ENCODE measurements at places on chromosomes 13 and 19. TPM values are rescaled to one million over a fixed set of nuclear protein-coding genes. Genes with fewer than 3 reads are reported as not detected.
A peak's percentile ranks its signal among the peaks of the same experiment; 100 is the strongest.

DNA sequence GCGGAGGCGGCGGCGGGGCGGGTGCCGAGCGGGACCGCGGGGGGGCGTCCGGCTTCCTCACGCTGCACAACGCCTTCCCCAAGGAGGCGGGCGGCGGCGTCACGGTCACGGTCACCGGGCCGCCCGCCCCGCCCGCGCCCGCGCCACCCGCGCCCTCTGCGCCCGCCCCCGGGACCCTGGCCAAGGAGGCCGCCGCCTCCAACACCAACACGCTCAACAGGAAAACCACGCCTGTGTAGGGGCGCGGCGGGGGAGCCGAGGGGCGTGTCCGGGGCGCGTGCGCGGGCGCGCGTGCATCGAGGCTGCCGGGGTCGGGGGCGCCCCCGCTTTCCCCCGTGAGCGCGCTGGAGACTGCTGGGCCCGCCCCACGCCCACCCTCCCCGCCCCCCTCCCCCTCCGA is 8.8 kb upstream of the CACNG6 start:
- peaks cover 15% of the 10 kb centered on the region for H3K4me1 ChIP-seq
- H3K36me3 ChIP-seq = no peaks in the 10 kb centered on the region
- H3K4me3 ChIP-seq = no peak overlapping the region
- H3K27me3 ChIP-seq = peaks cover 38% of the 10 kb centered on the region

DNA sequence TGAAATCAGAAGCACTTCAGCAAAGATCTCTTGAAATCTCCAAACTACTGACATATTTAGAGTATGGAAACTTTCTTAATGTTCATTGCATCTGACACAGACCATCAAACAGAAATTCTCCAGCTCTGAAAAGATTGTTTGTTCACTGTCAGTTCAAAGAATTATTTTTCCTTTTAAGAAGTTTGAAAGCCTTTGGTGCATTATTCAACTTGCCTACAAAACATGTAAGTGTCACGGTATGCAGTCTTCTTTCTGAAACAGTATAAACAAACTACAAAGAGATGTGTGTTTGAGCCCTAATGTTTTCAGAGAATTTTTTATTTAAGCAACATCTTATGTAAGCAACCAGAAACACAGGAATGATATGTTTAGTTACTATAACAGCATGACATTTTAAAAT is 125.4 kb downstream of the FGF14 start:
- H3K36me3 ChIP-seq = no peaks in the 10 kb centered on the region
- peaks cover 7% of the 10 kb centered on the region for H3K4me1 ChIP-seq
- H3K27ac ChIP-seq = no peak overlapping the region
- H3K27me3 ChIP-seq = peaks cover 8% of the 10 kb centered on the region
- no peak for DNase-seq

DNA sequence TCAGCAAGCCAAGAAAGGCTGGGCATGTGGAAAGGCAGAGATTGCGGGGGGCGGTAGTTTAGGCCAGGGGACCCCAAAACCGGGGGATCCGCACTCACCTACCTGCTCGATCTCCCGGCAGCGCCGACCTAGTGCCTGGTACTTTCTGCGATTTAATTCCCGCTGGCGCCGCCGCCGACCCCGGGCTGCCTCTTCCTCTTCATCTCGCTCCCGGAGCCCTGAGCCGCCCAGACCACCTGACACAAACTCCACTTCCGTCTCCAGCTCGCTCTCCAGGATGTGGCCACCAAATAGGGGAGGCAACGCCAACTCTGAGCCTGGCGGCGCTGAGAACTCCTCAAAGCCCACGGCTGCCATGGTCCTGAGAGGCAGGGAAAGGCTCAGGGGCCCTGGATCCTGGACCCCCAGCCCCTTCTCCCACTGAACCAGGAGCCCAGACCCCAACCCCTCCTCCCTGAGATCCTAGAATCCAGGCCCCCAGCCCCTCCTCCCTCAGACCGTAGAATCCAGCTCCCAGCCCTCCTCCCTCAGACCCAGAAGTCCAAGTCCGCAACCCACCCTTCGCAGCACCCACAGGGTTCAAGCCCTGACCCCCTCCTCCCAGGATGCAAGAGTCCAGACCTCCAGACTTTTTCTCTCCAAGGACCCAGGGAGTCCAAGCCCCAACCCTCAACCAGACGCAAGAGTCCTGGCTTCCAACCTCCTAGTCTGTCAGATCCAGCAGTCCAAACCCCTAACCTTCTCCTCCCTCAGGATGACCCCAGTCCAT is 933 bp downstream of the TFPT start:
- H3K4me1 ChIP-seq = peaks cover 22% of the 10 kb centered on the region
- DNase-seq = no peak
- no peaks in the 10 kb centered on the region for H3K27me3 ChIP-seq
- peak overlapping the region; percentile 84 for H3K4me3 ChIP-seq
- peaks cover 8% of the 10 kb centered on the region for H3K36me3 ChIP-seq

GRCh38 chr13:20988909-20989655 is 72.3 kb downstream of the LATS2 start:
- H3K36me3 ChIP-seq = peaks cover 45% of the 10 kb centered on the region
- H3K27me3 ChIP-seq = no peaks in the 10 kb centered on the region
- no peak overlapping the region for H3K4me3 ChIP-seq
- peaks cover 34% of the 10 kb centered on the region for H3K4me1 ChIP-seq
- no peak overlapping the region for H3K27ac ChIP-seq

GRCh38 chr19:41734585-41734984 is 20.7 kb upstream of the CEACAM6 start:
- H3K27ac ChIP-seq = no peak overlapping the region
- H3K4me3 ChIP-seq = no peak overlapping the region
- H3K27me3 ChIP-seq = peaks cover 14% of the 10 kb centered on the region
- no peaks in the 10 kb centered on the region for H3K4me1 ChIP-seq
- no peak for DNase-seq

DNA sequence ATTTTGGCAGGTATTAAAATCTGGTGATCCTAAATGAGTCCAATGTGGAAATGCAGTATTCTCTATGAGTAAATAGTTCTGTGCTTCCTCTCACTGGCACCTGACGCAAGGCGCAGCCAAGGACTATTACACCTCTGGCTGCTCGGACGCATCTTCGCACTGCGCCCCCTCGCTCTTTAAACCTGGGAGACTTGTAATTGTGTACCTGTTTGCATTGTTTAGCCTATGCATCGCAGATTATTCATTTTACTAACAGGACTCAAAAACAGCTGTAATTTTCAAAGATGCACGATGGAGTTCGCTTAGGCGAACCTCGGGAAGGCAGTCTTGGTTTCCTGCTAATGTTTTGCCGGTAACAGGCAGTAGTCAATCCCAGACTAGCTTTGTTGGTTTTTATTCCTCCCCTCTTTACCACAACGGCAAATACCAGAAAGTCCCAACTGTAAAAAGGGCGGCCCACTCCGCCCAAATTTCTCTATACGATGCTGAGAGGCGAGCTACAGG is 113.2 kb downstream of the KCNRG start:
- H3K36me3 ChIP-seq = no peaks in the 10 kb centered on the region
- peaks cover 51% of the 10 kb centered on the region for H3K4me1 ChIP-seq

DNA sequence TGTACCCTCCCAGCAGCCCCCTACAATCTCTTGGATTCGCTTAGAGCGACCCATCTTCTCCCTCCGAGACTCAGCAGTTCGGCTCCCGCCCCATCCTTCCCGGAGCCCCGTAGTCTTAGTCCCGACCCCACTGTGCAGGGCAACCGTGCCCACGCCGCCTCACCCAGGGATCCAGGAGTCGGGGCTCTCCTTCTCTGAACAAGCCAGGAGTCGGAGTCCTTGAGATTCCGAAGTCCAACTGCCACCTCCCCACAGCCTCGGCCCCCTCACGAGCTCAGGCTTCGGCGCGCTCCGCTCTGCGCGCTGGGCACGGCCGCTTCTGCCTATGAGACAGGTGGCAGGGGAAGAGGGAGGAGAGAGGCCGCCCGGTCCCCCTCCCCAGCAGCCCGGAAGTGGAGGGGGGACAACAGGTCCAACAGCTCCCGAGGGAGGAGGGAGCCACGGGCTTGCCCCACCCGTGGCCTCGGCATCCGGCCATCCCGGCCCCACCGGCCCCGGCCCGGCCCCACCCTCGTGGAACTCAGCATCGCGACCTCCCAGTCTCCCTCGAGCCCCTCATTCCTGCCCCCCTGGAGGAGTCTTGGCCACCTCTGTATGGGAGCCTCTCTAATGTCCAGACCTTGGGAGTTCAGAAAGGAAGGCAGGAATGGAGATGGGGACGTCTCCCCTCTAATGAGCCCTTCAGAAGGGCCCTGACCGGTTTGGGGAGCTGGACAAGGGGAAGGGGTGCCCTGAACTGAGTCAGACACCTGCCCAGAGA is at the start of gene PHLDB3:
PHLDB3 (minus strand) TSS at position 321 of the 760 bp plus-strand sequence. CDS start 628 bp downstream, outside the sequence.
- no peak for DNase-seq
- peaks cover 11% of the 10 kb centered on the region for H3K36me3 ChIP-seq
- peak within 1 kb of the TSS; percentile 93 for H3K4me3 ChIP-seq
- H3K4me1 ChIP-seq = peaks cover 22% of the 10 kb centered on the region
- peak within 1 kb of the TSS; percentile 90 for H3K27ac ChIP-seq

DNA sequence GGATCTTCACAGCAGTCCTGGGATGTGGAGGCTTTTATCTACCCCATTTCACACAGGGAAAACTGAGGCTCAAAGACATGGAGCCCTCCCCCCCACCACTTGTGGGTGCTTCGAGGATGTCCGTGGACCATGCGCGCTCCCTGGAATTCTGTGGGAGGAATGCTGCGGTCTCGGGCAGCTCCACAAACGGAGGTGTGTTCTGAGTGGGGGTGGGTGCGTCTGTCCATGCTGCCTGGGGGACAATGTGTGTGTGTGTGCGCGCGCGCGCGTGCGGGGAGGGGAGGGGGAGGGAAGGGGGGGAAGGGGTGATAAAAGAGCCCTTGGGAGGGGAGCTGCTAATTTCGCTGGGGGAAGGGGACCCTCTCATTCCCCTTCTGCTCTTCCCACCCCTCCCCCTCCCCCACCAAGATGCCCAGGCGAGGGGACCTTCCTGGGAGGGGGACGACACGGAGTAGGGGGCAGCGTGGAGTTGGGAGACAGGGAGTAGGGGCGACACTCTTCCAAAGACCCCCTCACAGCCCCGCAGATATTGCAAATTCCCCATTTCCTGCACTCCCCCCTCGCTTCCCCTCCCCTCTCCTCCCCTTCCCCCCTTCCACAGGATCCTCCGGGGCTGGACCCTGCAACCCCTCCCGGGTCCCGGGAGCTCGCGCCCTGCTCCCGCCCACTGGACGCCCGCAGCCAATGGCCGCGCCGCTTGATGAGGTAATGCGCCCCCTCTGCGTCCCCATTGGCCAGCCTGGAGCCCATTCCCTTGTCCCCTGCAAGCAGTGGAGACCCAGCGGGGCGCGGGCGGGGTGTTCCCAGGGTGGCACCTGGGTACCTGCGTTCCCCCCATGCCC is 18.9 kb upstream of the ZNRF4 start:
- no peak overlapping the region for H3K4me3 ChIP-seq
- no peak for DNase-seq
- no peaks in the 10 kb centered on the region for H3K36me3 ChIP-seq
- H3K27me3 ChIP-seq = peaks cover 16% of the 10 kb centered on the region

- no peaks in the 10 kb centered on the region for H3K27me3 ChIP-seq
- H3K27ac ChIP-seq = no peak overlapping the region
- H3K36me3 ChIP-seq = peaks cover 4% of the 10 kb centered on the region
- H3K4me3 ChIP-seq = no peak overlapping the region
- no peak for DNase-seq
- H3K4me1 ChIP-seq = no peaks in the 10 kb centered on the region
Observed at GRCh38 chr19:21233691-21234090, 91.9 kb downstream of the ZNF431 start.

GRCh38 chr19:1382250-1382649 is 1.5 kb upstream of the NDUFS7 start:
- no peaks in the 10 kb centered on the region for H3K27me3 ChIP-seq
- no peaks in the 10 kb centered on the region for H3K36me3 ChIP-seq
- H3K4me3 ChIP-seq = no peak overlapping the region

- H3K4me3 ChIP-seq = no peak overlapping the region
- DNase-seq = no peak
- H3K27ac ChIP-seq = no peak overlapping the region
- H3K36me3 ChIP-seq = no peaks in the 10 kb centered on the region
Observed at GRCh38 chr13:33401238-33401637, 115.7 kb upstream of the STARD13 start.

GRCh38 chr19:41327576-41328156 is 17.7 kb downstream of the CCDC97 start:
- peak overlapping the region; percentile 60 for H3K4me3 ChIP-seq
- peak overlapping the region; percentile 98 for H3K27ac ChIP-seq
- peaks cover 22% of the 10 kb centered on the region for H3K36me3 ChIP-seq
- peaks cover 70% of the 10 kb centered on the region for H3K4me1 ChIP-seq
- no peaks in the 10 kb centered on the region for H3K27me3 ChIP-seq
- DNase-seq = no peak

DNA sequence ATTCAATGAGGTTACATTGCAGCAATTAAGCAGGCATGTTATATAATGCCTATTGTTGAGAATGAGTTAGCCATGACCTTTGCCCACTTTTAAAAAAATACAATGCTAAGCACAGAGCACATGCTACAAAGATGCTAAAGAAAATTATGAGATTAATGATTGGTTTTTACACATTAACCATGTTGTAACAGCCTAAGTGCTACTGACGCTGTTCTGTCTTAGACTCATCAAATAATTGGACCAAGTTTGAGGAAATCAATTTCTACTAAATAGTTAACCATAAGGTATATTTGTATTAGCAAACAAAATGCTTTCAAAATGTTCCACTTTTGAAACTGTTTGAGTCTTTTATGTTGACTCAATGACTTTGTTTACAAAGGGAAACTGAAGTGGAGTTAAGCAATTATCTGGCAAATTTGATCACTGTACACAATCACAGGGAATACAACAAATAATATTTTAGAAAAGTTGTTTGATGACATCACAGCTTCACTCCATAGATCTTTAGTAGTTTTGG is 14.3 kb downstream of the MIR17HG start:
- H3K4me1 ChIP-seq = peaks cover 6% of the 10 kb centered on the region
- H3K4me3 ChIP-seq = no peak overlapping the region
- no peak overlapping the region for H3K27ac ChIP-seq
- no peak for DNase-seq

GPR12 gene
- not detected for total RNA-seq

MYO16 gene
- 0.16 TPM for total RNA-seq

ZNF497 gene
- total RNA-seq = 2.7 TPM
